ENCODE measurements at places on chromosomes 2 and 18. TPM values are rescaled to one million over a fixed set of nuclear protein-coding genes. Genes with fewer than 3 reads are reported as not detected.

REG3A gene
- not detected for total RNA-seq

IL1B gene
- not detected for total RNA-seq

SOCS6 gene
- total RNA-seq, result 27.3 TPM

UPP2 gene
- total RNA-seq, result not detected

DNA sequence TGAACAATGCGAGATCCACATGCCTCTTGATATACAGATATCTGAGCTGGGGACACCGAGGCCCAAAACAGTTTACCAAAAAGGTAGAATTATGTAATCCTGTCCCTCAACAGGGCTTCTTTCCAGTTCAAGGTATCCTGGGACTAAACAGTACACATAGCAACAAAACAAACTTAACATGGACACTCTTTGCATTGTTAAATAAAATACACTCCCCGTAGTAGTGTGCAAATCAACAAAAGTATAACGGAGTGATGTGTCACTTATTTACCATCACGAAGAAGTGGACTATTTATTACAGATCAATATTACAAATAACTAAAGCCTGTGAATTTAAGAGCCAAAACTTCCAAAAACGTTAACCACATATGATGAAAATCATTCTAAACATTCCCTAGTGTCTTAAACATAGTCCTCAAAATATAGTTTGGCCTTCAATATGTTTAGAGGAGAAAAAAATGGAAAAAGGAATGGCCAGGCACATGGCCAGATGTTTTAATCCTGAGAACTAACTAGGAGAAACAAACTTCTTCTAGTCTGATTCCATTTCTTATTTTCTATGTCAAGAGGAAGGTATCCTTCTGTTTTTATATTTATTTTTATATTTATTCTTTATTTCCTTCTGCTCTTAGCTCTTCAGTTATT lies 377.5 kb downstream of the OSR1 start:
- H3K27ac ChIP-seq, result no peak overlapping the region
- H3K36me3 ChIP-seq, result no peaks in the 10 kb centered on the region
- H3K4me3 ChIP-seq, result no peak overlapping the region
- DNase-seq, result no peak
- no peaks in the 10 kb centered on the region for H3K27me3 ChIP-seq

DNA sequence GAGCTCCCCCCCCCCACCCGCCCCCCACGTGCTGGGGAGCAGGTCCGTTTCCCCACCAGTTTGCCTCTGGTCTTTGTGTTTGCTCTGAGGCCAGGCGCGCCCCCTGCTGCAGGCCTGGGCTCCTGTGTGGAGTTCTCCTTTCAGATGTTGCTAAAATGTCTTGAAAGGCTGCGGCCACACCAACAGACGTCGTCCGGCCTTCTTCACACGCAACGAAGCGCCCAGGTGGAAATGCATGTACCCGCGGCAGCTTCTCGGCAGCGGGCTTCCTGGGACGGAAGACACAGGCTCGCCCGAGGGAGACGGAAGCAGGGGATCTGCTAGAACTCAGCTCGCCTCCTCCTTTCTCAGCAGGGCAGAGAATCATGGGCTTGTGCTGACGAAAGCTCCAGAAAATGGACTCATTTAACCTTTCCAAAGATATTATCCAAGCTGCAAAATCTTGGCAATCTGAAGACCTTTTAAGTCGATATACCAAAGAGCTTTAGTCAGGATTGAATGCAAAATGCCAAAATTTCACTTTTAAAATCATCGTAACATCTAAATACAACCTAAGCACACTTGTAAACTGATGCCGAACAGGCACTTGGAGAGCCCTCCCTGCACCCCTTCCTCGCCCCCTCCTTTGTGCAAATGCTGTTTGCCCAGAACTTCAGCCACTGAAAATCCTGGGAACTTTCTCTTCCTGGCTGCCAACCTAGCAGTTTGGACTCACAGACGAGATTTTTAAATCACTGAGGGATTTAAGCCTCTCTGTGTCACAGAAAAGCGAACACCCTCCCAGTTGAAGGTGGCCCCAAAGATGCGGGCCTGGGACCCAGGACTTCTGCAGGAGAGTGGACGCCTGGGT lies 125.5 kb upstream of the ZNF516 start:
- H3K27me3 ChIP-seq, result no peaks in the 10 kb centered on the region
- H3K4me1 ChIP-seq, result peaks cover 4% of the 10 kb centered on the region
- H3K4me3 ChIP-seq, result peak overlapping the region; percentile 61

- no peak overlapping the region for H3K27ac ChIP-seq
- DNase-seq, result no peak
- H3K36me3 ChIP-seq, result no peaks in the 10 kb centered on the region
- H3K4me3 ChIP-seq, result no peak overlapping the region
- no peaks in the 10 kb centered on the region for H3K4me1 ChIP-seq
- H3K27me3 ChIP-seq, result no peaks in the 10 kb centered on the region
These were observed 16.4 kb downstream of the NDC80 start for GRCh38 chr18:2587788-2588187.

DNA sequence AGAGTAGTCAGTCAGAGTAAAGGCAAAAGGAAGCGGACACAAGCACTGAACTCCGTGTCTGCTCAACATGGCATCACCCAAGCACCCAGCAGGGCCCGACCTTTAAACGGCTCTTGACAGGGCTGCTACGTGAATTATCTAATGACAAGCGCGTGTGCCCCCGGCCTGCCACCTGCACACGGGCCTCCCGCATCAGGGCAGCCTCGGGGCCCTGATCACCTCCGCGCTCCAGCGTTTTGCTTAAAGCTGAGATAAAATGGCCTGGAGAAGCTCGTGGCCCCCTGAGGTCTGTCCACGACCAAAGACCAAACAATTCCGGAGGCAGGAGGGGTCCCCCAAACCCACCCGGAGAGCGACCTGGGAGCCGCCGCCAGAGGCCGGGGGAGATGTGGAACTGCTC lies 376 bp downstream of the NDUFA10 start:
- no peak for DNase-seq
- peaks cover 20% of the 10 kb centered on the region for H3K4me1 ChIP-seq
- H3K36me3 ChIP-seq, result peaks cover 19% of the 10 kb centered on the region
- H3K27me3 ChIP-seq, result no peaks in the 10 kb centered on the region
- H3K4me3 ChIP-seq, result peak overlapping the region; percentile 75

GRCh38 chr2:103172821-103173220 lies 411.0 kb downstream of the TMEM182 start:
- H3K36me3 ChIP-seq, result no peaks in the 10 kb centered on the region
- H3K4me3 ChIP-seq, result no peak overlapping the region
- DNase-seq, result no peak
- H3K27ac ChIP-seq, result no peak overlapping the region
- H3K4me1 ChIP-seq, result no peaks in the 10 kb centered on the region
- H3K27me3 ChIP-seq, result no peaks in the 10 kb centered on the region

DNA sequence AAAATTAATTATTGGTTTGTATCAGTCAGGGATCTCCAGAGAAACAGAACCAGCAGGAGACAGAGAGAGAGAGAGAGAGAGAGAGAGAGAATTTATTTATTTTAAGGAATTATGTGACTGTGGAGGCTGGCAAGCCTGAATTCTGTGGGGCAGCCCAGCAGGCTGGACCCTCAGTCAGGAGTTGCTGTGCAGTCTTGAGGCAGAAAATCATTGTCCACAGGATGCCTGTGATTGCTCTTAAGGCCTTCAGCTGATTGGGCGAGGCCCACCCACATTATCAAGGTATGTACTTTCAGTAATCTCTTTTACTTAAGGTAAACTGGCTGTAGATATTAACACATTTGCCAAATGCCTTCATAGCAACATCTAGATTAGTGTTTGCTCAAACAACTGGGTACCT lies 155.3 kb downstream of the SEPTIN10 start:
- no peaks in the 10 kb centered on the region for H3K36me3 ChIP-seq
- no peak for DNase-seq
- no peaks in the 10 kb centered on the region for H3K27me3 ChIP-seq
- H3K27ac ChIP-seq, result no peak overlapping the region

- no peaks in the 10 kb centered on the region for H3K36me3 ChIP-seq
- H3K4me1 ChIP-seq, result no peaks in the 10 kb centered on the region
- no peaks in the 10 kb centered on the region for H3K27me3 ChIP-seq
- no peak for DNase-seq
- no peak overlapping the region for H3K27ac ChIP-seq
These were observed 8.7 kb upstream of the CRYGA start for GRCh38 chr2:208172125-208172524.

DNA sequence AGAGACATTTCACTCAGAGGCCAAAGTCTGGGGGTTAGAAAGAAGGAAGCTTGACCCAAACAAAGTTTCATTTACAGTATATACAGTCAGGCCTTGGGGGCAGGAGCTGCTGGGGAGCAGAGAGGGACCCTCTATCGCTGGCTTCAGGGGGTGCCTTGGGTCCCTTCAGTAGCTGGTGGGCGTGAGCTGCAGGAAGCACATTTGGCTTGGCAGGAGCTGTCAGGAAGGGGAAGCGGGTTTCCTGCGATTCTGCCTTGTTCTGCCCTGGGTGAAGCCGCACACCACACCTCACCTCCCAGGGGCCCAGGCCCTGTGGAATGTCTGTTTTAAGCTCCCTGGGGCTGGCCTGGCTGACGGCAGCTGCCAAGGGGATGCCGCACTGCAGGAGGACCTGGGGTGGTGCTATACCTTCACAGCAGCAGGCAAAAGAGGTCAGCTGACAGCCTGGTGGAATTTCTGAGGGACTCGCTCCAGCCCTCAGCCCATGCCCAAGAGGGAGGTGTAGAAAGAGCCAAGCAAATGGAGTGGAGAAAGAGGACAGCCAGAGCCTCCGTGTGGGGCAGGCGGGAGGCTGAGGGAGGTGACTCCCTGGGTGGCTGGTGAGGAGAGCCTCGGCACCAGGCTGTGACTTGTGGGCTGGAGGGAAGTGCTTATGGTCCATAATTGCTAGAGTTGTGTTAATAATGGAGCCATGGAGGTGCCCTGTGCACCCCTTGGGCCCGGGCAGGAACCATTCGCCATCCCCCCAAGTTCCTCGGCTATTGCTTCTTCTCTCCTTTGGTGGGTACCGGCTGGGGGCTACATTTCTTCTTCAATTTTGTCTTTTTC lies 43.9 kb downstream of the PSD4 start:
- H3K4me1 ChIP-seq, result peaks cover 5% of the 10 kb centered on the region
- H3K4me3 ChIP-seq, result no peak overlapping the region
- H3K36me3 ChIP-seq, result no peaks in the 10 kb centered on the region
- H3K27me3 ChIP-seq, result no peaks in the 10 kb centered on the region
- DNase-seq, result peak; percentile 35

GRCh38 chr18:58497845-58498244 lies 131.0 kb downstream of the ALPK2 start:
- no peak for DNase-seq
- H3K4me3 ChIP-seq, result no peak overlapping the region
- no peaks in the 10 kb centered on the region for H3K27me3 ChIP-seq
- H3K27ac ChIP-seq, result no peak overlapping the region
- H3K36me3 ChIP-seq, result peaks cover 2% of the 10 kb centered on the region

- H3K4me3 ChIP-seq, result no peak overlapping the region
- DNase-seq, result no peak
- H3K4me1 ChIP-seq, result peaks cover 19% of the 10 kb centered on the region
- no peak overlapping the region for H3K27ac ChIP-seq
- no peaks in the 10 kb centered on the region for H3K27me3 ChIP-seq
These were observed 68.1 kb upstream of the PELI1 start for GRCh38 chr2:64212346-64212745.

- no peak overlapping the region for H3K4me3 ChIP-seq
- H3K27ac ChIP-seq, result no peak overlapping the region
- H3K27me3 ChIP-seq, result no peaks in the 10 kb centered on the region
- DNase-seq, result peak; percentile 76
These were observed 39.5 kb upstream of the CYP1B1 start for GRCh38 chr2:38115216-38116032.
